ENCODE measurements at places on chromosomes 11 and 22. TPM values are rescaled to one million over a fixed set of nuclear protein-coding genes. Genes with fewer than 3 reads are reported as not detected.
A peak's percentile ranks its signal among the peaks of the same experiment; 100 is the strongest.

The E2F8 gene
- 2.7 TPM for total RNA-seq

The SLC22A9 gene
- not detected for total RNA-seq

The CCDC73 gene
- 0.03 TPM for total RNA-seq

The ABCG4 gene
- total RNA-seq = not detected

The ZNF214 gene
- total RNA-seq = 0.03 TPM

The OR5D13 gene
- total RNA-seq = not detected

The UPK2 gene
- not detected for total RNA-seq

- peak; percentile 17 for DNase-seq
These were observed 1620.9 kb downstream of the FAM181B start for GRCh38 chr11:81112718-81113117.

DNA sequence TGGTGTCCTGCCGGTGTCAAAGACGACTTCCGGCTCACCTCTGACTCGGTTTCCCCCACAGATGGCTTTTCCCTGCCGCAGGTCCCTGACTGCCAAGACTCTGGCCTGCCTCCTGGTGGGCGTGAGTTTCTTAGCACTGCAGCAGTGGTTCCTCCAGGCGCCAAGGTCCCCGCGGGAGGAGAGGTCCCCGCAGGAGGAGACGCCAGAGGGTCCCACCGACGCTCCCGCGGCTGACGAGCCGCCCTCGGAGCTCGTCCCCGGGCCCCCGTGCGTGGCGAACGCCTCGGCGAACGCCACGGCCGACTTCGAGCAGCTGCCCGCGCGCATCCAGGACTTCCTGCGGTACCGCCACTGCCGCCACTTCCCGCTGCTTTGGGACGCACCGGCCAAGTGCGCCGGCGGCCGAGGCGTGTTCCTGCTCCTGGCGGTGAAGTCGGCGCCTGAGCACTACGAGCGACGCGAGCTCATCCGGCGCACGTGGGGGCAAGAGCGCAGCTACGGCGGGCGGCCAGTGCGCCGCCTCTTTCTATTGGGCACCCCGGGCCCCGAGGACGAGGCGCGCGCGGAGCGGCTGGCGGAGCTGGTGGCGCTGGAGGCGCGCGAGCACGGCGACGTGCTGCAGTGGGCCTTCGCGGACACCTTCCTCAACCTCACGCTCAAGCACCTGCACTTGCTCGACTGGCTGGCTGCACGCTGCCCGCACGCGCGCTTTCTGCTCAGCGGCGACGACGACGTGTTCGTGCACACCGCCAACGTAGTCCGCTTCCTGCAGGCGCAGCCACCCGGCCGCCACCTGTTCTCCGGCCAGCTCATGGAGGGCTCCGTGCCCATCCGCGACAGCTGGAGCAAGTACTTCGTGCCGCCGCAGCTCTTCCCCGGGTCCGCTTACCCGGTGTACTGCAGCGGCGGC lies 5.5 kb downstream of the B3GNT6 start:
- no peak for DNase-seq

DNA sequence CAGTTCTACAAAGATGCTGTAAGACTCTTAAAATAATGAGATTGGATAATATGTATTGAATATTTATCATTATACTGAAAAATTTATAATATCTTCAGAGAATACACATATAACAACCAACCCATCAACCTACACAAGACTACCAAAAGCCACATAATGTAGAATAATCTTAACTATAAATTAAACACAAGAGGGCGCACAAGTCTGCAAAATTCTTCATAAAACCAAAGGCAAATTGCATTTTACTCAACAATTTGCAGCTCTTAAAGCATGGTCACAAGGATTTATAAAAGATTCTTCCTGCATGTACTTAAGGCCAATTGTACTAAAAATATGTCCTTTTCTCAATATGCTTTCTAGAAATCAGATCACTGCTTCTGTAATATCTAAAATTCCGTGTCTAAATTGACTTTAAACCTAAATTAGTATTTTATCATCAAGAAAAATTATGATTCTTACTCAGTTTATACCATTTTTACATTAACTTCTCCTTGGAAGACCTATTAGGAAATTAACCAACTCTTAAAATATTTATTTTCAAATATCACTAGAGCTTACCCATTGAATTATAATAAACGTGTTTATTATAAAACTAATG lies 79.0 kb downstream of the TTC28 start:
- peak; percentile 47 for DNase-seq

DNA sequence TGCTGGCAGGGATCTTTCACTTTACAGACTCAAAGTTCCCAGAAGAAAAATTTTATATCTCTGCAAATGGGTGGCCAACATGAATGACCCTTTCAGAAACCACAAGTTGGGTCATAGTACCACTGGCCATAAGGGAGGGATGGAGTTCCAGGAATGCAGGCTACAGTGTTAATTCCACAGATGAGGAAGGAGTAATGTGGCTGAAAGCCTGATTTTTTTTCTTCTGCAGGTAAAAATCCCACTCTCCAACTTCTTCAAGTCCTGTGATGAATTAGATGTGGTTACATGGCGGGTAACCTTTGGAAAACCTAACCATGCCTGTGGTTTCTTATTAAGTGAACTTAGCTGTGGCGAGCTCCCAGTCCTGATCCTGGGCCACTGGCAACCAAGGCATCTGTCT lies 103.2 kb downstream of the SLC1A2 start:
- DNase-seq = no peak

DNA sequence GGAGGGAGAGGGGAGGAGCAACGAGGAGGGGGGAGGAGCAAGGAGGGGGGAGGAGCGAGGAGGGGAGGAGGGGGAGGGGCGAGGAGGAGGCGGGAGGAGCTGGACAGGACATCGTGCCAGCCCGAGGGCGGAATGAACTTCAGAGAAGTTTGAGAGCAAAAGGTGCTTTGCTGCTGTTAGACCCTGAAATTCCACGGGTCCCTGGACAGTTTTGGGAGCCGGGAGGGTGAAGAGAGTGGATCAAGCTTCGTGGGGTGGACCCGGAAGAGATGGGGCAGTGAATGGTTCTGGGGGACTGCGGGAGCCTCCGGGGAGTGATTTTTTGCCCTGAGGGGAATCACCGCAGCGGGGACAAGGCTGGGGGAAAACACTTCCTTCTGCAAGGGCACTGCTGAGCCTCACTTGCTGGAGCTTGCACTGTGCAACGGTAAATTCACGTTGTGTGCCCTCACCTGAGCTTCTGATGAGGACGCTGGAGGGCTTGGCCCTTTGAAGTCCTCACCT lies 10.7 kb upstream of the NLRP6 start:
- DNase-seq = no peak

- peak; percentile 95 for DNase-seq
These were observed 8.2 kb upstream of the F2 start for GRCh38 chr11:46710821-46711269.

GRCh38 chr11:132054822-132055221 lies 684.4 kb downstream of the NTM start:
- DNase-seq = peak; percentile 98

DNA sequence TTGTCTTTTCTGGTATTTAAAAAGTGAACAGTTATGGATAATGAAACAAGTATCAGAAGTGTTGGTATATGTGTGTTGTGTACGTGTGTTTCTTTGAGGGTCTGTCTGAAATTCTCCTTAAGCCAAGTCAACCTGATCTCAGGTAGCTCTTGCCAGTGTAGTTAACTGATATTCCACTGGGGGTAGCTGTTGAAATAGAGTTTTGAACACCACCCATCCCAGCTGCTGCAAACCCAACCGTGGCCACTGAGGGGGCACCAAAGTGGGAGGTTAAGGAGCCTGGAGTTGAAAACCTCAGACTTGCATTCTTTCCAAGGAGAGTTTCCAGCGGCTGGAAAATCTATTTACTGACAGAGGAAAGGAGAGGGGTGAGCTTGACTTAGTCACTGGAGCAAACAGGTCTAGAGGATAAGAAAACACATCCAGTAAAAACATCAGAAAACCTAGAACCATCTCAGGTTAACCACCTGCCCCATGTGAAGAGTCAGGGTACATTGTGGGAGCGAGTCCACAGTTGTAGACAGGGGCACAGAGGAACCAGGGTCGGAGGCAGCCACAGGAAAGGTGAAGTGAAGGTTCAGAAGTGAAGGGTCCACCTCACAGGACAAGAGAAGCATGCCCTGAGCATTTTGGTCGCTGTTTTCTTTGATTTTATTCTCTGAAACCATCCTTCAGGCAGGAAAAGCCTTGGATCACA lies 8.8 kb upstream of the CUL5 start:
- peak; percentile 59 for DNase-seq

DNA sequence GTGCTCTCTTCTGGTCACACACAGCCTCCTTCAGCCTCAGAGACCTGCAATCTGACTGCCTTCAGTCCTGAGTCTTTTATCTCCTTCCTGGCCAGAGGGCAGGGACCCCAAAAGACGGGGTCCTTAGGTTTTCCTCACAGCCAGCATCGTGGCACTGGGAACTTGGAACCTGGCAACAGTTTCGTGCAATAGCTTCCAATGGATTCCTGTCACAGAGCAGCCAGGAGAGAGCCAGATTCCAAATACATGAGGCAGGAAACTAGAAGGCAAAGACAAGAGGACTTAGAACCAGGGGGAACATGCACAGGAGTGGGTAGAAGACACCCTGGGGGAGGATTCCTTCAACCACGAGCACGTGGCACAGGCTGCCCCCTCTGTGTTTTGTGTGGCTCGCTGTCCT lies 48.6 kb downstream of the C11orf91 start:
- DNase-seq = no peak

DNA sequence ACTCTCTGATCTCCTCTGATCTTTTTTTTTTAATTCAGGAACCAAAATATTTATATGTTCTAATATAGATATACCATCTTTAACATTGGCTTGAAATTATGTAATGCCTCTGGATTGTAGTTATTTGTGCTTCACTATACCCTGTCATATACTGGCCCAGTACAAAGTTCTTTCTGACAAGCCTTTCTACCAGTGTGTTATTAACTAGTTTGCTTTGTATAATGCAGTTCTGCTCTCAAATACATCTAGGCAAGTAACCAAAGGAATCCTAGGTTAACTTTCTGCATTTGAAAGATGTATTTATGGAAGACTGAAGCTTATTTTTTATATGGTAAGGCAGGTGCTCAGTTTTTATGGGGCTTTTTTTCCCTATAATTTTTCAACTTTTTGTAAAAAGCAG lies 36.1 kb downstream of the ARHGEF12 start:
- no peak for DNase-seq

GRCh38 chr11:105244160-105244825 lies 104.7 kb upstream of the CARD18 start:
- peak; percentile 91 for DNase-seq

DNA sequence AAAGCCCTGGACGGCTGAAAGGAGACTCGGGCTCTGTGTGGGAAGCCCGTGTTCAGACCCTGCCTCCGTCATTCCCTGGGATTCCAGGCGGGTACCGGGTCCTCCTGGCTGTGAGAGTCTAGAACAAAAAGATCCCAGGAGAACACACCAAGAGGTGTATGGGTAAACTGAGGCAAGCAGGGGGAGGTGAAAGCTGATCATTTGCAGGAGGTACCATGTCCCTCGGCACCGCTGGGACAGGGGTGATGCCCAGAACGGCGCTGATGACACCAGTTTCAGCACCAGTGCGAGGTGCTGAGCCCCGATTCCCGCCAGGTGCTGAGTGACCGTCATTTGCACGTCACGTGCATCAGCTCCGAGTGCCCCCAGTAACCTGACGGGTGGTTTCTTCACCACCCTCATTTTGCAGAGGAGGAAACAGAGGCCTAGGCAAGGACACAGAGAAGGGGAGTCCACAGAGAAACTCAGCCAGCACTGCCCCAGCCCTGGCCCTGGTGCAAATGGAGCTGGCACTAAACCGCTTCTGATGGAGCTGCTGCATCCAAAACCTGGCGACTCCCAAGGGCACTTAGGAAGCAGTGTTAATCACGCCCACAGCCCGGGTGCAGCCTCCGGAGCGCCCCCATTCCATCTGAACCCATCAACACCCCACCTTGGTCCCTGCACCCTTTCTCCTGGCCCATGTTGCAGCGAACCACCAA lies 16.8 kb downstream of the MACROD1 start:
- no peak for DNase-seq

- DNase-seq = no peak
These were observed 4.2 kb downstream of the LMO1 start for GRCh38 chr11:8259306-8259959.

- DNase-seq = peak; percentile 52
These were observed 11.1 kb downstream of the POLR3H start for GRCh38 chr22:41532908-41533825.

GRCh38 chr11:130592056-130592455 lies 143.6 kb downstream of the ADAMTS15 start:
- DNase-seq = peak; percentile 57

DNA sequence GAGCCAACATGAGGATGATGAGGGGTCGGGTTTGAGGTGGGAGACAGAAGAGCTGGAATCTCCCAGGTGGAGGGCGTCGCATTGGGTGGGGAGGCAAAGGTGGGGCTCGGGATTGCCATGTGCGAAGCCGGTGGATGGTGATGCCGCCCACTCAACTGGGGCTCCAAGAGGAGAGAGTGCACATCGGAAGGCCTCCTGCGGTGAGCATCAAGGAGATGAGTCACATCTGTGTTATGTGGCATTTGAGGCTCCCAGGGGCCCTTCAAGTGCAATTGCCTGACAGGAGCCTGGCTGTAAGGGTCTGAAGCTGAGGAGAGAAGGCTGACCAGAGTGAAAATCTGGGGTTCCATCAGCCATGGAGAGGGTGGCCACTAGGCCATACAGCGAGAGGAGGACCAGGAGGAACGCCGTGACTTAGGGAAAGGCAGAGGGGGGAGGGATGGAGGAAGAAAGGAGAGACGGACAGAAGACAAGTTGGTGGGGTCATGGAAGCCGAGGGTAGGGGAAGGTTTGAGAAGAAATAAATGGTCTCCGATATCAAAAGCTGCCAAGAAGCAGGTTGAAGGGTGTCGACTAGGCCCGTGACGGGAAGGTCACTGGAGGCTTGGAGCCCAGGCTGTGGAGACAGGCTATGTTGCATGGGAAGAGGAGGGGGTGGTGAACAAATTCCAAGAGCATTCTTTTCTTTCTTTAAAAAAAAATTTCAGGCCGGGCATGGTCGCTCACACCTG lies 21.3 kb downstream of the RASD2 start:
- peak; percentile 79 for DNase-seq

- DNase-seq = no peak
These were observed 14.1 kb upstream of the HBE1 start for GRCh38 chr11:5283882-5284281.

DNA sequence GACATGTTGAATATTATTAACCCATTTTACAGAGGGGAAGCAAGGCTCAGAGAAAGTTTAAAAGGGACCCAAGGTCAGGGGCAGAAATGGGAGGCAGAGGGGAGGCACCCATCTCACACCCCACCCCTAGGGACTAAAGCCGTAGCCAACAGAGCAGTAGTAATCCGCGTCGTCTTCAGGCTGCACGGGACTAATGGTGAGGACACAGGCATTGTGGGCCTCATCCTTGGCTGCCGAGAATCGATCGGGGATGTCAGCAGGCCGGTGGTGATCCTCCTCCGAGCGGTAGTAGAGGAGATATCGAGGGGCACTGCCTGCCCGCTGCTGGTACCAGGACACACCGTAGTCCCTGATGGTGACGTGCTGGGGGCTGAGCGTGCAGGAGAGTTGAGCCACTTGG lies 1.5 kb downstream of the VPREB3 start:
- DNase-seq = no peak

Measured in HT1080 (cell line).